ENCODE measurements at places on chromosomes 7 and 10. TPM values are rescaled to one million over a fixed set of nuclear protein-coding genes. Genes with fewer than 3 reads are reported as not detected.

DNA sequence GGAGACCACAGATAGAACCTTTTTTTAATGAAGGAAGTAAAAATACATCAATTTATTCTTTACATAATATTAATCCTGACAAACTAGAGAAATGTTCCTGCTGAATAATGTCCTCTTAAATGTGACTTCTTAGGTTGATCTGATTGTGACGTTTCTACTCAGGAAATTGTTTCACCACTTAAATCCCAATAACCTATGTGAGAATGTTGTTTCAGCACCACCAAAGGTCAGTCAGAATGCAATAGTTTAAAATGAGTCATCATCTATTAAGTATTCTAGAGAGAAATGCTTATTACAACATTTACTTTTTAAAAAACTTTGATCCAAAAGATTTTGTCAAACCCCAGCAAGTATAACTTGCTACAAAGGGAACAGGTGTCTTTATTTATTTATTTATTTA lies 155.4 kb upstream of the CACNA2D1 start:
- DNase-seq: no peak

GRCh38 chr10:104113376-104113956 lies 8.5 kb upstream of the SFR1 start:
- DNase-seq: no peak

GRCh38 chr10:27744802-27745731 lies 552 bp downstream of the MKX start:
- no peak for DNase-seq

GRCh38 chr7:92799446-92800211 lies 36.7 kb downstream of the CDK6 start:
- no peak for DNase-seq

GRCh38 chr7:94012746-94013145 lies 8.6 kb upstream of the BET1 start:
- DNase-seq: no peak

GRCh38 chr10:47152861-47153349 lies 147.1 kb upstream of the GDF10 start:
- DNase-seq: no peak

DNA sequence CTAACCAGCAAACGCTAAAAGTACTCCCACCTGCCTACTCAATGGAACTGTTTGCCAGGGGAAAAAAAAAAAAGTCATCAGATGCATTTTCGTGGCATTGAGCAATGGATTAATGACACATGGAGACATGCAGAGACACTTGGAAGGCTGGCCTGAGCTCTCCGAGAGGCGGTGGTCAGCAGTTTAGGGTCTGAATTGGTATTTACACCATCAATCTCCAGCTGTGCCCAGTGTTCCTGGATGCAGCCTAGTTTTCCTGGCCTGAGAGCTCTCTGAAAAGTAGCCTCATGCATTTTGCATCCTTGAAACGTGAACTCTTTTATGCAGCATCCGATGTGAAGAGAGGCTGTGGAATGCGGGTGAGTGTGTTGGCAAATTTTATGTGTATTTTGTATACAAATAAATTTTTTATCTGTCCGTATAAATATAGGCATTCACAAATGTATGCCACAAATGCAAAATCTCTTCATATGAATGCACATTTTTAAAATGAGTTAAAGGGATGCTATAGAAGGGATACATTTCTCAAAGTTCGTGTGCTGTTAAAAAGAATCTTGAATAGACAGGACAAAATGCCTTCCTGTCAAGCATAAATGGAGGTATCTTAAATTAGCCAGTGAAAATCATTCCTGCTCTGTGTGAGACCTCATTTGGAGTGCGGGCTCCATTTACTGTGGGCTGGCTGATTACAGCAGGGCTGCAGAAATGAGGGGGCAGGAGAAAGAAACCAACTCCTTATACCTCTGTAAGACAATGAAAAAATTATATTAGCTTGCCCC lies 137.7 kb upstream of the PFKP start:
- DNase-seq: no peak

GRCh38 chr7:11082552-11083213 lies 109.0 kb downstream of the PHF14 start:
- DNase-seq: no peak

DNA sequence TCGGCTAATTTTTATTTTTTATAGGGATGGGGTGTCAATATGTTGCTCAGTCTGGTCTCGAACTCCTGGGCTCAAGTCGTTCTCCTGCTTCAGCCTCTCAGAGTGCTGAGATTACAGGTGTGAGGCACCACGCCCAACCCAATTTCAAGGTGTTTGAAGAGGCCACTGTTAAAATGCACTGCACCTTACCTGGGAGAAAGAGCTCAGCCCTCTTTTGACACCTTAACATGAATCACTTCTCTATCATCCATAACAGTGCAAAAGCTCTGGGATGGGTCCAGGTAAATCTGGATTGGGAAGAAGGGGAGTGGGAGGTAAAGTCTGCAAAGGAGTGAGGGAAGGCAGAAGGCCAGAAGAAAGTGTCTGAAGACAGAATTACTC lies 557 bp upstream of the ZNF282 start:
- DNase-seq: no peak

COL1A2 gene
- total RNA-seq: 212 TPM

MNX1 gene
- not detected for total RNA-seq

CTAGE8 gene
- 1.9 TPM for total RNA-seq

MYOZ1 gene
- total RNA-seq: 0.48 TPM

WASL gene
- total RNA-seq: 34.4 TPM

CRTAC1 gene
- not detected for total RNA-seq

MSMB gene
- total RNA-seq: not detected
